Heart right ventricle (tissue), 16 donors: ENCODE measurements at places on chromosomes 1 and 21. TPM values are rescaled to one million over a fixed set of nuclear protein-coding genes. Genes with fewer than 3 reads are reported as not detected.

DNA sequence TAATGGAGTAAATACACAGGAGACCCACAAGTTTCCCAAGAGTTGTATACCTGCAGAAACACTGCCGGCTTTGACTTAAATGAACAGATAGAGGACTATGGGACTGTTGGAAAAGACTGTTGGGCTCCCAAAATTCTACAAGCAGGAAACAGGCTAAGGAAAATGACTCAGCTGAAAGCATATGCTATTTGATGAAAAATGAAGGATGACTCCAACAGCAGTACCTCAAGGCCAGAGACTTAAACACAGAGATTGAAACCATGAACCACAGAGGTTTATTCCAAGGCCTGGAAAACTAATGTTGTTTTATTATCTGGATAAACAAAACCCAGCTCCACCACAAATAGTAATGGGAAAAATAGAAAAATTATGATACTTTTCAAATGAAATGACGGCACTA, 187.7 kb downstream of the TNFSF18 start:
- H3K36me3 ChIP-seq: no peaks in the 10 kb centered on the region
- H3K4me3 ChIP-seq: no peak overlapping the region
- H3K27me3 ChIP-seq: no peaks in the 10 kb centered on the region
- DNase-seq: no peak
- H3K27ac ChIP-seq: no peak overlapping the region

DNA sequence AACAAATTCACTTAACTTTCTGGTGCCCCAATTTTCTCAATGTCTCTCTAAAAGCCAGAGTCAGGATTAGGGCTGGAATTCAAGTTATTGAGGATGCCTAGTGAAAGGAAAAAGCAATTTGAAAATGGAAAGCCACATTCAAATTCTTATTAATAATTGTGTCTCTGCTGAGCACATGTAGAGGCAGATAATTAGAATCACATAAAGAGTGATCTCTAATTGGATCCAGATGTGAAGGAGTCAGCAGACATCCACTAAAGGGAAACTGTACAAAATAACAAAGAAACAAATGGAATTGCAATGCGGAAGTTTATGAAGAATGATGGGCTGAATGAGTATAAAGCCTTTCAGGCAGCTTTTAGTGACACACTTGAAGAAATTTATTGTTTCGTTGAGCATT, 482.6 kb downstream of the TTLL7 start:
- H3K4me3 ChIP-seq: no peak overlapping the region
- H3K27ac ChIP-seq: no peak overlapping the region
- DNase-seq: no peak
- no peaks in the 10 kb centered on the region for H3K27me3 ChIP-seq

DNA sequence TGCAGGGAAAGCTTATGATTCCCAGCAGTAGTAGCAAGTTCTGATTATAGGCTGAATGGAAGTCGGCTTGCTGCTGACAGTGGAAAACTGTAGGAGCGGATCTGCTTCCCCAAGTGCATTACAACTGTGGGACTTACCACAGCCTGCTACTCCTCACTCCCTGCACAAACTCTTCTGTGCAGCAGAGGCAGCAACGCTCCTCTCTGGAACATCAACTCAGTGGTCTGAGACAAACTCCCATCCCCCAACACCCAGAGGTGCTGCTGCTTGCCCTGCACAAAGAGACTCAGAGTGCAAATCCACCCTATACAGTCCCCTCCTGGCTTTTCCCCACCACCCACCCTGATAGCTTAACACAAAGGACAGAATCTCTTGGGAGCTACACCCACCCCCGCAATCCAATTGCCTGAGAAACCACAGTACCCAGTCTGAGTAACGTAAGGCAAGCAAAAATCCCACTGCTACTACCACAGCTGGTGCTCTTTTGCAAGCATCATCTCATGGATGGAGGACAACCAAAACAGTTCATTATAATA, 1455.2 kb downstream of the AMY1C start:
- H3K4me3 ChIP-seq: no peak overlapping the region
- DNase-seq: no peak
- no peaks in the 10 kb centered on the region for H3K4me1 ChIP-seq
- no peaks in the 10 kb centered on the region for H3K36me3 ChIP-seq
- H3K27ac ChIP-seq: no peak overlapping the region

- DNase-seq: peak; percentile 2
- H3K36me3 ChIP-seq: peaks cover 6% of the 10 kb centered on the region
- H3K4me3 ChIP-seq: no peak overlapping the region
- no peak overlapping the region for H3K27ac ChIP-seq
- peaks cover 5% of the 10 kb centered on the region for H3K4me1 ChIP-seq
Measured at GRCh38 chr1:2053217-2053616, 3.0 kb downstream of the PRKCZ start.

- no peak for DNase-seq
- H3K4me1 ChIP-seq: peaks cover 22% of the 10 kb centered on the region
- H3K27me3 ChIP-seq: no peaks in the 10 kb centered on the region
- H3K27ac ChIP-seq: no peak overlapping the region
- no peaks in the 10 kb centered on the region for H3K36me3 ChIP-seq
- no peak overlapping the region for H3K4me3 ChIP-seq
Measured at GRCh38 chr1:67401443-67401842, 28.8 kb downstream of the SERBP1 start.

GRCh38 chr1:86948212-86948611, 33.8 kb downstream of the HS2ST1 start:
- no peak overlapping the region for H3K4me3 ChIP-seq
- no peaks in the 10 kb centered on the region for H3K36me3 ChIP-seq
- H3K27me3 ChIP-seq: no peaks in the 10 kb centered on the region
- no peak for DNase-seq
- H3K4me1 ChIP-seq: no peaks in the 10 kb centered on the region

DNA sequence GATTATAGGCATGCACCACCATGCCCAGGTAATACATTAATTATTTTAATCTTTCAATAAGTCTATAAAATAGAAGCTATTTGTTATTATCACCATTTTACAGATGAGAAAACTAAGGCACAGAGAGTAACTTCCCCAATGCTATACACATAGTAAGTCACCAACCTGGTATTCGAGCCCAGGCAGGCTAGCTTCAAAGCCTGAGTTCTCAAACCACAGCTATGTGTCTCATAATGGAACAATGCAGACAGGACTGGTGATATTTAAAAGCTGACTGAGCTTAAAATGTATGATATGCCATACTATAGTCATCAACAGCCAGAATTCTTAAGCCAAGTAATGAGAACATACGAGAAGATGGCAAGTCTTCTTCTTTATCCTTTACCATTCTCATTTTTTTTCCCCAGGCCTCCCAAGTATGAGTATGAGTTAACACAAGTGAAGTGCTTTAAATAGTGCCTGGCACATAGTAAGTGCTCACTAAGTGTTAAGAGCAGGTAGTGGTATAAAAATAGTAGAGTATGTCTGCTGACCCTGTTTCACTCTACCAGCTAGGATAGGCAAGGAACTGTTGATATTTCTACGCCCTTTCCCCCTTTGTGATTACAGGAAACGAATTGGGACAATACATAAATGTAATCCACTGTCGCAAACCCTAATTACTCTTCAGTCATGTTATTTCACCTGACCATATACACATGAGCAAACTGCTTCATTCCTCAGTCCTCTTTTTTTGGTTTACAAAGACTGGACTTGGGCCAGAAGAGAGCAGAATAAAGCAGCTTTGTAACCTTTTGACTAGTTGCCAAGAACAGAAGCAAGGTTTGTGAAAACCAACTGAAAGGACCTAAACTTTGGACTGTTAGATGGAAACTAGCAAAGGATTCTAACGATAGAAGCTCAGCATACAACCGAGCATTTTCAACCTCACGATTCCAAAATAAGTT, 9.5 kb downstream of the EYA3 start:
- peak overlapping the region; percentile 59 for H3K27ac ChIP-seq
- H3K27me3 ChIP-seq: no peaks in the 10 kb centered on the region
- no peaks in the 10 kb centered on the region for H3K4me1 ChIP-seq
- DNase-seq: no peak
- H3K36me3 ChIP-seq: peaks cover 17% of the 10 kb centered on the region
- no peak overlapping the region for H3K4me3 ChIP-seq

DNA sequence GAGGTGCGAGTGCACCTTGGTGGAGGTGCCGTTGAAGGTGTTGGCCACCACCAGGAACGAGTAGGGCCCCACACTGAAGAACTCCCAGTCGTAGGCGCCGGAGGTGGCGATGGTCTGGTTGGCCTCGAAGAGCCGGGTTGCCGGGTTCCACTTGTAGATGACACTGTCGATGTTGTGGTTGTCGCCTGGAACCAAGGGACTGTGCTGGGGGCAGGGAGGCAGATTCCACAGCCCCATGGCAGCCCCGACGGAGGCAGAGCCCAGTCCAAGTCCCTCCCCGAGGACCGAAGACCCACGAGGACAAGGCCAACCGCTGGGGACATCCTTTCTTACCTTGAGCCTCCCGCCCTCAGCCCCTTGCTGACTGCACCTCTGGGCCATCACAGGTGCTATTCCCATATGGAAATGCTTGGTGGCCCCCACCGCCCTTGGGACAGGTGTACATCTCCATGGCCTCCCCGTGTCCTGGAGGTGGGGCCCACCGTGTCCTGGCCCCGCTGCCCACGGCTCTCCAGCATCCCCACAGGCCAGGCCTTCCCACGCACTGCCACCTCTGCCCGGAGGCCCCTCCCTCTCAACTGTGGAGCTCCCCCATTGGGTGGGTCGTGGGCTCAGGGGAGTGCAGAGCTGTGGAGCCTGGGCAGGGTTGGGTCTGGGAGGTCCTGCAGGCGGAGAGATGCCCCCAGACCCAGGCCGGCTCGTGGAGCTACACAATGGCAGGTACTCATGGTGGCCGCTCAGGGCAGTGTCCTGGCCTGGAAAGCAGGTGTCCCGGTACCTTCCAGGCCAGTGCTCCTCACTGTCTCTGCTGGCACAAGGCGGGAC, 17.9 kb downstream of the KRTAP10-1 start:
- no peak overlapping the region for H3K4me3 ChIP-seq
- no peaks in the 10 kb centered on the region for H3K36me3 ChIP-seq
- H3K27me3 ChIP-seq: peaks cover 11% of the 10 kb centered on the region
- H3K27ac ChIP-seq: no peak overlapping the region
- DNase-seq: no peak
- no peaks in the 10 kb centered on the region for H3K4me1 ChIP-seq

GRCh38 chr21:45043541-45044020, 30.8 kb upstream of the ADARB1 start:
- H3K27ac ChIP-seq: no peak overlapping the region
- no peaks in the 10 kb centered on the region for H3K36me3 ChIP-seq
- H3K27me3 ChIP-seq: no peaks in the 10 kb centered on the region
- H3K4me3 ChIP-seq: no peak overlapping the region
- no peak for DNase-seq
- H3K4me1 ChIP-seq: peaks cover 13% of the 10 kb centered on the region

DNA sequence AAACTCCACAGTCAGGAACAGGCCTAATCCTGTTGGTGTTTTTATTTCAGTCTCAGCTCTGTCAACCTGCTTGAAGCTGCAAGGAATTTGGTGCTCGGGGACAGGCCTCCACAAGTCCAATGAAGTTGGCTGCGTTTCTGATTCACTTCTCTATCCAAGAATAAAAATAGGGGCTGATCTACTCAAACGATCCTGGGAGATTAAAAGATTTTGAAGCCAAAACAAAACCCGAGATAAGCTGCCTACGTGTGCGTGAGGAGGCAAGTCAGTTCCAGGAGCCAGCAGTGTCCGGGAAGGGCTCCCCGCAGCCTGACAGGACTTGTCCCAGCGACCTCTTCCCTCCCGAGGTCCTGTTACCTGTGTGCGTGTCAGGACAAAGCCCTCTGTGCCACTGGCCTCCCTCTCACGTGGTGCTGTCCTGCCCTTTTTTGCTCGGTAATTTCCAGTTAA, 98.0 kb downstream of the ETS2 start:
- H3K36me3 ChIP-seq: no peaks in the 10 kb centered on the region
- no peak overlapping the region for H3K4me3 ChIP-seq
- no peak for DNase-seq
- H3K4me1 ChIP-seq: peaks cover 40% of the 10 kb centered on the region
- peak overlapping the region; percentile 42 for H3K27ac ChIP-seq
- H3K27me3 ChIP-seq: no peaks in the 10 kb centered on the region

DNA sequence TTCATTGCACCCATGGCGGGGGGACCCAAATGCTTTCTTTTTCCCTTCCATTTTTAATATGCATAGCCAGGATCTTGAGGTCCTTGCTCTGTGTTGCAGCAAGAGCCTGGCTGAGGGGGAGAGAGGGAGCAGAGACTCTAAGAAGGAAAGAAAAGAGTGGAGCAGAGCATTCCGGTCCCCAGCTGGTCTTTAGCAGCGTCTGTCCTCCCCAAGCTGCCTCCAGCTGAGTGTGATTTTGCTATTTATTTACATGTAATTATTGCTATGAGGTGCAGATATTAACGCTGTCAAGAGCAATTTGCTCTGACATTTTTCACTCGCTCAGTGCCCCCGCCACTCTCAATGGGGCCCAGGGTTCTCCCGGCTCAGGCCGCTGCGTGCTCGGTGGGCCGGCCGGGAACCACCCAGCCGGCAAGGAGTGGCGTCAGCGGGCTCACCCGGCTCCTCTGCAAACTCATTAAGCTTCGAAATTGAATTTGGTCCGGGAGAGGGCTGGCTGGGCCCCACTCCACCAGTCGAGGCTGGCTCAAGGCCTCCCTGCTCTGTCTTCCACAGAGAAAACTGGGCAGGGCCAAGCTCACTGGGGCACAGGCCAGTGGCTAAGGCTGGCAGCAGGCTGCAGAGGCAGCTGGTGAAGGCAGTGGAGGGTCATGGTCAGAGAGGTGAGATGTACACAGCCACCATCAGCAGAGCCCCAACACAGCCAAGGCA, 93.2 kb downstream of the PAX7 start:
- no peak overlapping the region for H3K4me3 ChIP-seq
- H3K27ac ChIP-seq: no peak overlapping the region
- H3K36me3 ChIP-seq: no peaks in the 10 kb centered on the region
- no peak for DNase-seq

DNA sequence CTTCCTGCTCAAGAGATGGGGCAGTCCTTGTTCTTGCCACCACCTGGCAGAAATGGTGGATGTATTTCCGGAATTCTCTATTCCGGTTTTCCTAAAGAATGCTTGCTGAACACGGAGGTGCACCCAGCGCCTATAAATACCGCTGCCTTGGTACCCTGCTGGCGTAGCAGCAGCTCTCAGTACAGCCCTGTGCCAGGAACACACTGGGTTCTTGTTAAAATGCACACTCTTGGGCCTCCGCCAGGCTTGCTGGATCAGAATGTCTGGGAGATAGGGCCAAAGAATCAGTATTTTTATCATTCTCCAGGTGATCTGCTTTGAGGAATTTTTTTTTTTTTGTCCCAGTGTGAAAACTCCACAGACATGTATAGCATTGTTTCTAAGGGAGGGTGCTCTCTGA, 54.2 kb downstream of the IGSF5 start:
- H3K4me3 ChIP-seq: no peak overlapping the region
- H3K27me3 ChIP-seq: no peaks in the 10 kb centered on the region
- no peaks in the 10 kb centered on the region for H3K36me3 ChIP-seq

- H3K4me3 ChIP-seq: no peak overlapping the region
- H3K4me1 ChIP-seq: peaks cover 20% of the 10 kb centered on the region
- no peaks in the 10 kb centered on the region for H3K27me3 ChIP-seq
- no peak for DNase-seq
- no peaks in the 10 kb centered on the region for H3K36me3 ChIP-seq
- H3K27ac ChIP-seq: peak overlapping the region; percentile 75
Measured at GRCh38 chr1:85330711-85331290, 54.4 kb upstream of the BCL10 start.

- no peak overlapping the region for H3K27ac ChIP-seq
- no peak overlapping the region for H3K4me3 ChIP-seq
- no peak for DNase-seq
- no peaks in the 10 kb centered on the region for H3K27me3 ChIP-seq
- H3K4me1 ChIP-seq: no peaks in the 10 kb centered on the region
Measured at GRCh38 chr1:188070848-188071247, 1242.1 kb downstream of the PLA2G4A start.

RAD54L gene
- 0.35 TPM for polyA plus RNA-seq

SH3BGR gene
- polyA plus RNA-seq: 87.8 TPM

BRDT gene
- polyA plus RNA-seq: not detected

AADACL4 gene
- polyA plus RNA-seq: not detected

ETV3L gene
- polyA plus RNA-seq: not detected

NBPF14 gene
- 5.3 TPM for polyA plus RNA-seq
